ENCODE measurements at places on chromosomes 7 and 10.

- DNase-seq = no peak
Measured at GRCh38 chr10:21929070-21929469, 74.5 kb downstream of the DNAJC1 start.

- DNase-seq = no peak
Measured at GRCh38 chr7:1557006-1557405, 1.0 kb upstream of the TMEM184A start.

GRCh38 chr7:88140947-88141346 lies 78.9 kb downstream of the SRI start:
- no peak for DNase-seq

GRCh38 chr10:116073001-116073400 lies 200.0 kb downstream of the GFRA1 start:
- DNase-seq = no peak

- DNase-seq = no peak
Measured at GRCh38 chr10:101241840-101242707, 12.8 kb upstream of the LBX1 start.

DNA sequence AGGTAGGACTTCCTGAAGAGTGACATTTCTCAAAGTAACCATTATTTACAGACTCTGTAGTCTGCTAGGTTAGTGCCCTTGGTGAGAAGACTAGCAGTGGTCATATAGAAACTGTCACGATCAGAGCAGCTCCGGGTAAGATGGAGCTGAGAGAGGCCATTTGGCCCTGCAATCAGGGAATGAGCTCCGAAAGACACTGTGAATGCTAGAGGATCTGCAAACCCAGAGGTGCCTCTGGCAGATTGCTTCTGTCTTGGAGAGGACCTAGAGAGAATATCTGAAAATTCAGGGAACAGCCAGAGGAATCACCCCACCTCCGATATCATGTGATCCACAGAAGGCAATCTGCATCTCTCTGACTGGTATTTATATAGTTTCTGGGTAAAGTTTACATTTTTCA lies 246.9 kb upstream of the KMT2E start:
- no peak for DNase-seq

DNA sequence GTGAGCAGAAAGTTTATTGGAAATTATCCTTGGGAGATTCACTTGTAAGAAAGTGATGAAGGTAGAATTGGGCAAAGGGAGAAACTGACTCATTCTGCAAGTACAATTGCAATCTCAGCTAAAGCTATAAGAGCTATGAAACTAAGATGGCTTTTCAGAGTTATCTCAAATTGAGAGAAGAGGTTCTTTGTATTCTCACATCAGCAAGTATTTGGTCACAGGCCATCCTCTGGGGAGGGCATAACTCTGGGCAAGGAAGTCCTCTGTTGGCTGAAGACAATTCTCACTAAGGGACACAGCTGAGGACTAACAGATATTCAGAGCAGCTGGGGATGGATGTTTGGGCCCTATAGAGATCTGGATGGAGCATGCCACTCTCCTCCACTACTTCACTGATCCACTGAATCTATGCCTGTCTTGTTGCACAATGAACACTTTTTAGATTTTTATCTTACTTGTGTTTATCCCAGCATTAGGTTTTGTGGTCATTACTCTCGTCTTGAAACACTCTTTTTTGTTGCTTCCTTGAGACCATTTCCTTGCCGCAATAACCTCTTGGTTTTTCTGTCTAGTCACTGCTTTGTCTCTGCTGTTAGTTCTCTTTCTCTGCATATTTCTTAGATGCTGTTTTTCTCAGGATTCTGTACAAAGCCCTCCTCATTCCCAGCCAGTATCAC lies 115.1 kb downstream of the GNAI1 start:
- no peak for DNase-seq

DNA sequence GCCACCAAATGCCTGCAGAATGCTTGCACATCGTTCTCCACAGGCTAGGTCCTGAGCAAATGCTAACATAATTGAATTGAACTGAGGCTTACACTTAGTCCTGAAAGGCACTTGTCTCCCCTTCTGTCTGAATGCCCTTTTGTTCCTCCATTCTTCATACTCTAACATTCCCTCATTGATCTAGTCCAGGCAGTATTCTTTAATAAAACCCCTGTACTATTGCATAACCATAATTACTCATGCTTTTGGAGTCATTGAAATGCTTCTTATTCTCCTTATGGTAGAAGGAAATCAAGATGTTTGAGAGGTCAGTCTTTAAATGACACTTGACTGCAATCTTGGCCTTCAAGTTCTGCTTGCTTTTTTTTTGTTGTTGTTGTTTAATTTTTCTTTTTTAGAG lies 7.1 kb downstream of the PI4K2A start:
- DNase-seq = no peak

- DNase-seq = no peak
Measured at GRCh38 chr7:147332988-147333387, 1216.4 kb downstream of the CNTNAP2 start.

DNA sequence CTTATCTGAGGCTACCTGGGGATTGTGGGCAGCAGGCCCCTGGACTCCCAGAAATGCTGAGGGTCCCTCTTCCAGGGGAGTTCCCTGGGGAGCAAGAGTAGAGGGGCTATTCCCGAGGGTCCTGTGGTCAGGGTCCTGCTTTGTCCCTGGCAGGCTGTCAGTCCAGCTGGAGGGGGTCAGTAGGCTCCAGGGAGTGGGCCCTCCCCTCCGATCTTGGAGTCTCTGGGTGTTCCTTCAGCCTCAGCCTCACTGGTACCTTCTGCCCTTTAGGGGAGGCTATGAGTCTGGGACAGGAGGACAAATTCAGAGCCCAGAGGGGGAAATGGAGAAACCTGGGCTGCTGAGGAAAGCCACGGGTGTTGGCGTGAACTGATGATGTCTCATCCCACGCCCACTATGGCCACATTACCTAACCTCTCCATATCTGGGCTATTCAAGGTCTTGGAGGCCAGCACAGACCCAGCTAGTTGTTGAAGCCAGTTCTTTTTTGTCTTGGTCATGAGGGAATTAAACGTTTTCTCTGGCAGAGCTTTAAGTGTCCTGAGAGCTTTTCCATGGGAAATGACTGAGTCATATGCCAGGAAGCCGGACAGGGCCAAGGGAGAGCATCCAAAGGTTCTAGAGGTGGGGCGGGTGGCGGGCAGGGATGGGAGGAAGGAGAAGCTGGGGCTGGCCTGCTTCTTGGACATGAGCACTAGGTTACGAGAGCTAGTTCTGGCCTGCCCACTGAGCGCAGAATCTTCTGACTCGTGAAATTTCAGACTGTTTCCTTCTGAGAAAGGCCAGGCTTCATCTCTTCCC lies 6.2 kb downstream of the CALHM2 start:
- DNase-seq = peak; percentile 88

DNA sequence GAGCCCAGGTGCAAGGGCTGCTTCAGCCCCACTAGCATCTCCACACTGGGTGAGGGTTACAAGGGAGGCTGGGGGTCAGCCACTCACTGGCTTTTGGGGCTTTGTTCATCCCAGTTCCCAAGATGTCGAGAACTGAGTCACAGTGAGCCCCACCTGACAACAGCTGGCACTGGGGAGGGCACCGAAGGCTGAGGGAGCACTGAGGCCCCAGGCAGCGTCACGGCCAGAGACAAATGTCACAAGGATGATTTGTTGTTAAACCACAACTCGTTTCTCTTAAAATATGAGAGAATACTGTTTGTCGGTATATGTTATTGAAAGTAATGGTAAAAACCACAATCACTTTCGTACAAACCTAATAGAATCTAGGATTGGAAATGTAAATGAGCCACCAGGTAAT lies 219.9 kb downstream of the CELF2 start:
- DNase-seq = no peak

DNA sequence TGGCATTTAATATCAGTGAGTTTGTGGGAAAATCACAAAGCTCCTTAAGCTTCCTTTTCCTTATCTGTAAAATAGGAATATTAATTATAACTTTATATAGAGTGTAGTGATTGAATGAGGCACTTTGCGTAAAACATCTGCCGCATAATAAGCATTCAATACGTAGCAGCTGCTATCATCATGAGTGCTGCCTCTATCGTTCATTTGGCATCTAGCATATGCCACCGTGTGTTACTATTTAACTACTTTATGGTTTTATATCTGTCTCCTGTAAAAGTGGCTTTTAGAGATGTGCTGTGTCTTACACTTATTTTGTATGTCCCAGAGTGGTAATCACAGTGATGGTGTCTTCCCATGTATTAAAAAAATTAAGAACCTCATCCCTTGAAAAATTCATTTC lies 729.6 kb downstream of the SORCS3 start:
- no peak for DNase-seq

DNA sequence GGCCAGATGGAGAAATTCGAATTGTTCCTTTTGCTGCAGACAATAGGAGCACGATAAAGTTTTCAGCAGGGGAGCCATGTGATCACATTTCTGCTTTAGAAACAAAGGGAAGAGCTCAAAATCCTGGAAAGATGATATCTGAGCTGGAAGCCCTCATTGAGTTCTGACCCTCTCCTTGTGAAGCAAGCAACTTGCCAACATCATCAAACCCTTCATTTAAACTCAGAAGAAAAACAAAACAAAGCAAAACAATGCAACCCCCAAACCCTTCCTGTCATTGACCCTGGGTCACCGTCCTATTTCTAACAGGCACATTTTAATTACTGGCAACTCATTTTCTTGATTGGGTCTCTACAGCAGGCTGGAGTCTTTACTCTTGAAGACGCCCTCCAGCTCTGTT lies 198.3 kb upstream of the ZNF32 start:
- no peak for DNase-seq

DNA sequence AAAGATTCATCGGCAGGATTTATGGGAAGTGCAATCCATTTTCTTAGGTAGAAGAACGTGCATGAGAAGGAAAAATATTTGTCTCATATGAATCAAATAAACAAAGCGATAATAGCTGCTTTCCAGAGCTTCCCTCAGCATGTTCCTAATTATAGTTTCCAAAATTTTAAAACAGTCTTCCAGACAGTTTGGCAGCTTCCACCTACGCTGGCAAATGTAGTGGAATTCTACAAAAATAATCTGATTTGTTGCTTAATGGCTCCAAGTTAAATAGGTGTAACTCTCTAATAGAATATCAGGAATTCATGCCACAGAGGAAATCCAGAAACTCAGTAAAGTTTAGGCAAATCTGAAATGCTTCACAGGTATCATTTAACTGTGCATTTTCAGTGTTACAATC lies 23.3 kb upstream of the AGBL3 start:
- DNase-seq = no peak

DNA sequence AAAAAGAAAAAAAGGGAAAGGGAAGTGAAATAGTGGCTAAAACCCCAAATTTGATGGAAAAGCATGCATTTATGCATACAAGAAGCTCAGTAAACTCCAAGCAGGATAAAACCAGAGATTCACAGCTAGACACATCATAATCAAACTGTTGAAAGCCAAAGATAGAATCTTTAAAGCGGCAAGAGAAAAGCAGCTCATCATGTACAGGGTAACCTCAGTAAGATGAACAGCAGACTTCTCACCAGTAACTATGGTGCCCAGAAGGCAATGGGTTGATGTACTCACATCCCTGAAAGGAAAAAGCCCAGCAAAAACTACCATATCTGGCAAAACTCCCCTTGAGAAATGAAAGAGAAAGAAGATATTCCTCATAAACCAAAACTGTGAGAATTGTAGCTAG lies 60.4 kb downstream of the TPST1 start:
- no peak for DNase-seq

DNA sequence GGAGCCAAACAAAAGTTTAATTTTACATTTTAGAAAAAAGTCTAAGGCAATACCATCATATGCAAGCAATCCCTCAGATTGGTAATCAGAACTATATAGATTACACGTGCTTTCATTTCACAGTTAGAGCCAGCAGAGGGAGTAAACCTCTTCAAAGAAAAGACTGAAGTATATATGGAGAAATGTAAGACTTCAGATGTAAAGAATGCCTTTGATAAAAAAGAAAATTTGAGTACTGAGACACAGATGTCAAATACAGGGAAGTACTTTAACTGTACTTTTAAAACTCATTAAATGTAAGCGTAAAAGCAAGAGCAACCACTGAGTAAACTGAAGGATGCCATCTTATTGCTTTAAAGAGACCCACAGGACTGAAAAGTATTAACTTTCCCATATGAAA lies 101.4 kb upstream of the FAM133B start:
- no peak for DNase-seq

GRCh38 chr10:114384601-114385000 lies 19.7 kb downstream of the AFAP1L2 start:
- DNase-seq = no peak

DNA sequence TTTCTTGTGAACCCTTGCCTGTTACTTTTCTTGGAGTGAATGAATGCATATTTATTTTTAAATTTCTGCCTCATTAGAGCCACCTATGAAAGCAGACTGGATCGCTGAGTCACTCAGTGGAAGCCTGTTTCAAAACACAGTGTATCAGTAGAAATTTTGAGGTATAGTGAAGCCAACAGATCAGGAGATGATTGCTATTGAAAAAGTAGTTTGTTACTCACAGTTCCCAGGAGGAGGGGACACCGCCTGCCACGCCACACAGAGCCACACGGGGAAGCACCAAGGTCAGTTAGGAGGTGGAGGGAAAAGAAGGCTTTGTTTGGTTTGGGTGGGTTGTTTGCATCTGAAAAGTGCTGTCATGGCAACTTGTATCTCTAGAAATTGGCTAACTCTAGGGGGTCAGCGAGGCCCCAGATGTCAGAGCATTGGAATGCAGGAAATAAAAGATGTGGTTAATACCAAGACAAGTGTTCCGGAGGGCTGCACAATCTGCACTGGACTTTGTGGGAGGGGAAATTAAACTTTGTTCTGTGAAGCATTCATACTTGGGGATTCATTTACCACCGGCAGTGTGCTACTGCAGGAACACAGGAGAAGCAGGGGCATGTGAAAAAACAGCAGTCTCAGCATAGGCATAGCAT lies 106.4 kb upstream of the SDK1 start:
- no peak for DNase-seq

GRCh38 chr10:22693371-22693784 lies 21.0 kb downstream of the PIP4K2A start:
- DNase-seq = no peak

GRCh38 chr7:127792528-127793342 lies 140.7 kb downstream of the SND1 start:
- no peak for DNase-seq

GRCh38 chr10:21304198-21304597 lies 221.3 kb downstream of the SKIDA1 start:
- DNase-seq = no peak

GRCh38 chr10:63421591-63421990 lies 44.2 kb downstream of the JMJD1C start:
- no peak for DNase-seq

DNA sequence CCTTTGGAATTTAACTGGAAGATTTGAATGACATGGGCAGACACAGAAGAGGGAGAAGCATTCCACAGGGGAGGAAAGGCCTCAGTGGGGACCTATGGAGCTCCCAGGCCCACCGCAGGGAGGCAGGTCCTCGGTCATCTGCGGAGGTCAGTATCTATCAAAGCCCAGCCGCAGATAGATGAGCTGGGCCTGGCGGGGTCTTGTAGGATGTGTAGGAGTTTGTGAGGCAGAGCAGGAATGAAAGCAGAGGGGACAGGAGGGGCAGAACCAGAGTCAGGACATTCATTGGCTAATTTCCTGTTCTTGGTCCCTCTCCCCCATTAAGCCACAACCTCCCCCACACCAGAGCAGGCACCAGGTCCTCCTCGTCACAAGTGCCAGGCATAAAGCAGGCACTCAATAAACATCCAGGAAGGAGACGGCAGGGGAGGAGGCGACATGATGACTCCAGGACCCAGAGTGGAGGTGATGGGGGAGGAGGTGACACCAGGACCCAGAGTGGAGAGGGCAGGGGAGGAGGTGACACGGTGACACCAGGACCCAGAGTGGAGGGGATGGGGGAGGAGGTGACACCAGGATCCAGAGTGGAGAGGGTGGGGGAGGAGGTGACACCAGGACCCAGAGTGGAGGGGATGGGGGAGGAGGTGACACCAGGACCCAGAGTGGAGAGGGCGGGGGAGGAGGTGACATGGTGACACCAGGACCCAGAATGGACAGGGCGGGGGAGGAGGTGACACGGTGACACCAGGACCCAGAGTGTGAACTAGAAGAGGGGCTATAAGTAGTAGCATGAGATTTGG lies 83.7 kb upstream of the PDGFA start:
- DNase-seq = peak; percentile 14
